ENCODE measurements at places on chromosomes 7 and 10. TPM values are rescaled to one million over a fixed set of nuclear protein-coding genes. Genes with fewer than 3 reads are reported as not detected.

DNA sequence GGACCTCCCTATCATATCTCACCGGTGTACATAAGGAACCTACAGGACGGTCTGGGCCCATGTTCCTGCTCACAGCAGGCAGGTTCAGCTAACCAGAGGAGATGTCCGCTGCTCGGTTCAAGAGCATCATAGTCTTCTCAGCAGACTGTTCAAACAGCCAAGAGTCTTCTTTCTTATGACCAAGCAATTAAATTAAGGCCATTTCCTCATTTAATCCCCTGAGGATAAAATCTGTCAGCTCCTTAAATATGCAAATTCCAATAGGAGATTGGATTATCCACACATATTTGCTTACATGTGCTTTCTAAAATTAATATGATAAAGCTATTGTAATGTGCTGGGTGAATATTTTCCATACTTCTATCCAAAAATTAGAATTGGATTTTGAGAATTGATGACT is 59.7 kb downstream of the LMBR1 start:
- H3K4me3 ChIP-seq, result no peak overlapping the region
- peaks cover 15% of the 10 kb centered on the region for H3K36me3 ChIP-seq
- H3K4me1 ChIP-seq, result no peaks in the 10 kb centered on the region
- no peak overlapping the region for H3K27ac ChIP-seq
- no peaks in the 10 kb centered on the region for H3K27me3 ChIP-seq
- DNase-seq, result no peak

- peak; percentile 92 for DNase-seq
- no peaks in the 10 kb centered on the region for H3K36me3 ChIP-seq
- no peaks in the 10 kb centered on the region for H3K27me3 ChIP-seq
- H3K4me3 ChIP-seq, result peak overlapping the region; percentile 71
- peaks cover 26% of the 10 kb centered on the region for H3K4me1 ChIP-seq
These were observed 559 bp downstream of the DBF4 start for GRCh38 chr7:87876869-87877234.

ASAH2B gene
- total RNA-seq, result 1.7 TPM

CPA2 gene
- not detected for total RNA-seq

GRCh38 chr10:42640610-42641229 is 2.4 kb upstream of the ZNF33B start:
- H3K27me3 ChIP-seq, result no peaks in the 10 kb centered on the region
- no peaks in the 10 kb centered on the region for H3K36me3 ChIP-seq
- H3K27ac ChIP-seq, result no peak overlapping the region
- DNase-seq, result no peak
- no peaks in the 10 kb centered on the region for H3K4me1 ChIP-seq

- peaks cover 48% of the 10 kb centered on the region for H3K27me3 ChIP-seq
- DNase-seq, result no peak
- peak overlapping the region; percentile 29 for H3K4me3 ChIP-seq
- peaks cover 12% of the 10 kb centered on the region for H3K4me1 ChIP-seq
- no peaks in the 10 kb centered on the region for H3K36me3 ChIP-seq
These were observed 3.4 kb upstream of the MUC12 start for GRCh38 chr7:100965723-100966541.

GRCh38 chr7:31120800-31121513 is 68.8 kb downstream of the ADCYAP1R1 start:
- H3K4me1 ChIP-seq, result peaks cover 10% of the 10 kb centered on the region
- H3K27me3 ChIP-seq, result no peaks in the 10 kb centered on the region
- no peaks in the 10 kb centered on the region for H3K36me3 ChIP-seq
- peak; percentile 90 for DNase-seq

All from esophagus muscularis mucosa (tissue), 4 donors.